Cardiac fibroblast (primary cell): ENCODE measurements at places on chromosomes 5 and 9.

DNA sequence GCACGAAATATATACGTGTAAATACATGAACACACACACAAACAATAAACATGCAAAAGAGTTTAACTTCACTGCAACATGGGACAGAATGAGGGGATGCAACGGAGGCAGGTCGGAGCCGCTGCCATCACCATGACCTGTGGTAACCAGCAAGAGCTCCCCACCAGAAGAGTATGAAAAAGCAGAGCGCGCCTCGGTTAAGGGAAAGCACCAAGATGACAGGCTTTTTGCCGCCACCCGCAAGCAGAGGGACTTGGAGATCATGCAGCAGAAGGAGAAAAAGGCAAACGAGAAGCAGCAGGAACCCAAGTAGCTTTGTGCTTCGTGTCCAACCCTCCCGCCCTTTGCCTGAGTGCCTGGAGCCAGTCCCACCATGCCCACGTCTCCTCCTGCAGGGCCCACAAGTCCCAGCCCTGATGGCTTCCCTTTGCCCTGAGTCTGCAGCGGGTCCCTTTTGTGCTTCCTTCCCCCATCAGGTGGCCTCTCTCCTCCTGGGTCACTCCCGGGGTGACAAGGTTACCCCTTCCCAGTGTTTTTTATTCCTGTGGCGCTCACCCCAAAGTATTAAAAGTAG lies 13.8 kb downstream of the WHRN start:
- DNase-seq, result no peak

DNA sequence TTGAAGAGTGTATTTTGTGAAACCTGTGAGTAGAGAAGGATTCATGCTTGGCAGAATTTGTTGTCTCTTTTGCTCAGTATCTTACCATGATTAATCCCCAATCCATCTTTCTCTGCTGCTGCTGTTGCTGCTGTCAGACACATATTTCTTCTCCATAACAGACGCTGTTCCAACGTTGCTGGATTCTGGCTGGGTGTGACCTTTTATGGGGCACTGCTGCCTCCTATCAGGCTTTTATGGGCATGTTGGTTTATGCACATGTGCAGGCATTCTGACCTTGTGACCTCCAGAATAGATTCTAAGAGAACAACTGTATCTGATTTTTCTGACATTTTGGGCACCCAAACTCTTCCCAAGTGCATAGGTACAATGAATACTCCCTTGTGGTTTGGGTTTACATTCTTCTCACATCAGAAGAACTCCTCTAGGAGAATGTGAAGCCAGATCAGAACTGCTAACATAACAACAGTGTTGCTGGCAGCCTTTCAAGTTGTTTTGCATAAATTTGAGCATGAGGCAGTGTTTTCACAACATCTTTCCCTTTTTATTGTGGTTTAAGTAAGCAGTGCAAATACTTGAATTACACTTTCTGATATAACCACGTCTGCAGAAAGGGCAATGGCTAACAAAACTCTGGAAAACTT lies 9.2 kb upstream of the ISL1 start:
- no peak for DNase-seq

DNA sequence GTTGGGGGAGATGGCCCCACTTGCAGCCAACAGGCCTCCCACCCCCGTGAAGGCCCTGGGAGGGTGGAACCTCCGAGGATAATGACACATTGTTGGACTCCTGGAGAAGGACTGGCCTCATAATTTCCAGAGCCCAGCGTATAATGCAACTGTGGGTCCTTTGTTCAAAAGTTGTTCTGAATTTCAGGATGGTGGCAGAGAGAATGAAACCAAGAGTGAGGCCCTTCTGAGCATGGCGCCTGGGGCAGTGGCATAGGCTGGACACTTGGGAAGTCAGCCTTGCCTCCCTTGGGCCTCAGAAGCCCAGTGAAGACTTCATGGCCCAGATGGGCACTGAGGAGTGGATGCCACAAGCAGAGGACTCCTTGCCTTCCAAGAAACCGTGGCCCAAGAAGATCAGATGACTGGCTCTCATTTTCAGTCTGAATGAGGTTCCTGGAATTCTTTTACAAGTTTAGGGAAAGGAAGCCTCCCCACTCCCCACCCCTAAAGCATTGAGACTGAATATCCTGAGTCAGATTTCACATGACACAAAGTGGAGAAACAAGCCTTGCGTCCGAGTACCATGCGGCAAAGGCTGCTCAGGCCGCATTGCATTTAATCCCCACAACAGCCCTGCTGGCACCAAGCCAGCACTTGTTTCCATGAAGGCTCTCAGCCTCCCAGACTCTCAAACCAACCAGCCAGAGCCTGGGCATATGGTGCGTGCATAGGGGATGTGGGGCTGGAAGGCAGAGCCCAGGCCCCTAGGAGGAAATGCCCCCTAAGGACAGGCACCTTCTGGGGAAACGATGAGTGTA lies 96.7 kb upstream of the SMIM23 start:
- no peak for DNase-seq

DNA sequence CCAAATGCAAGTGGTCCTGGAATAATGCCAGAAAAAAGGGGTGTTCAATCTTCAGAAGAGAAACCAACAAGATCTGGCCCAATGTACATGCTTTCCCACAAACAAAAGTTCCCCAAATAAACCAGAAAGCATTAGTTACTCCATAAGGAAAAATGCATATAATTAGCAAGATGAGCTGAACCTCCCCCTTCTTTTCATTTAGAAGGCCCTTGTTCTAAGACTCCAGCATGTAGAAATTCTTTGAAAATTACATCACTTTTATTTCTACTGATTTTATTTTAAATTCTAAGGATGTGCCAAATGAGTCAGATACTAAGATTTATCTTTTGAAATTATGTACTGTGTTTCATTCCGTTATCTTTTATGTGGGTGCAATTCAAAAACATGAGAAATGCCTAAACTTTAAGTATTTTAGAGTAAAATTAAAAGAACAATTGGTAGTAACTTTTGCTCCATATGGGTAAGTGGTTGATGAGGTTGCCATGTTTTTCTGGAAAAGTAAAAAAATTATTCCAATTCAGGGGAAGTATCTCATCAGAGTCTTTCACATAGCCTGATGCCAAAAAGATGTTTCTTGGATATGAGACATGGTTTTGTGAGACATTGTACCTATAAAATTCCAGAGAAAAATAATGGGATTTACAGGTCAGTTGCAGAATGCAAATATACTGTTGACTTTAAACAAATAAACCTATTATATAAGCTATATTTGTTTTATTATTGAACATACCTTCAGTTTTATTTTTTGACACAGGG lies 106.5 kb upstream of the CCDC112 start:
- peak; percentile 73 for DNase-seq

- no peak for DNase-seq
Measured at GRCh38 chr9:26665666-26666065, 226.9 kb downstream of the CAAP1 start.

DNA sequence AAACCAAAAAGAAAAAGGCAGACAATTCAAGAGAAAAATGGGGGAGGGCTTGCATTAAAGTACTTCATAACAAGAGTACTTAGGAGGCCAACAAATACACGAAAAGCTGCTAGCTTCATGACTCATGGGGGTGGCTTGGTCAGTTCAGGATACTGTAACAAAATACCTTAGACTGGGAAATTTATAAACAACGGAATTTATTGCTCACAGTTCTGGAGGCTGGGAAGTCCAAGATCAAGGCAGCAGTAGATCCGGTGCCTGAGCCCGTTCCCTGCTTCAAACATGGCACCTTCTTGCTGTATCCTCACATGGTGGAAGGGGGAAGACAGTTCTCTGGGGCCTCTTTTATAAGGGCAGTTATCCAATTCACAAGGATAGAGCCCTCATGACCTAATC lies 111.4 kb downstream of the C9orf50 start:
- peak; percentile 73 for DNase-seq

GRCh38 chr9:85089188-85089969 lies 419.9 kb downstream of the NTRK2 start:
- DNase-seq, result no peak

DNA sequence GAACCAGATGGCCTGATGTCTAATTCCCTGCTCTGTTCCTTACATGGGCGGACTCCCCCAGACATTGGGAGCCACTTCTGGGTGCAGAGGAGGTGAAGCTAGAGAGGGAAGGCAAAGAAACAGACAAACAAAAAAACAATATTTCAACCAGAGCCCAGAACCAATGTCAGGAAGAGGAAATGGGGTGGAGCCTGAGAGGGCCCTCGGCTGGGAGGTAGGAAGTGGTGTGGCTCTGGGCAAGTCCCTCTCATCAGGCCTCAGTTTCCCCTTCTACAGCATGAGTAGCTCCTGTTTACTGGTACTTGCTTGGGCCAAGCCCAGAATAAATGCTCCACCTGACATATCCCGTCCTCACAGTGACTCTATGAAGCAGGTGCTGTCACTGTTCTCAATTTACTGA lies 11.1 kb downstream of the SH2D3C start:
- no peak for DNase-seq

GRCh38 chr9:91433180-91433579 lies 9.5 kb upstream of the NFIL3 start:
- peak; percentile 94 for DNase-seq

- no peak for DNase-seq
Measured at GRCh38 chr9:23477908-23478307, 348.1 kb downstream of the ELAVL2 start.

DNA sequence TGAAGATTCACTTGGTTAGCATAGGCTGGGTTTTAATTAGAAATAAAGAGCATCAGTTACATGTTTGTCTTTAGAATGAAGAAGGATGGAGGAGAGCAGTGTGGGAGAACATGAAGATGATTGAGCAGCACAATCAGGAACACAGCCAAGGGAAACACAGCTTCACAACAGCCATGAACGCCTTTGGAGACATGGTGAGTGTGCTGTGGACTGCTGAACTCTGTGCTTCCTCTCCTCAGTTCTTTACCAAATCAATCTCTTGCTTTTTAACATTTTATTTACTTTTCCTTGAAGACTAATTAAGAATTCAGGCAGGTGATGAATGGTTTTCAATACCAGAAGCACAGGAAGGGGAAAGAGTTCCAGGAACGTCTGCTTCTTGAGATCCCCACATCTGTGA lies 38.2 kb upstream of the SPATA31E1 start:
- DNase-seq, result peak; percentile 11

DNA sequence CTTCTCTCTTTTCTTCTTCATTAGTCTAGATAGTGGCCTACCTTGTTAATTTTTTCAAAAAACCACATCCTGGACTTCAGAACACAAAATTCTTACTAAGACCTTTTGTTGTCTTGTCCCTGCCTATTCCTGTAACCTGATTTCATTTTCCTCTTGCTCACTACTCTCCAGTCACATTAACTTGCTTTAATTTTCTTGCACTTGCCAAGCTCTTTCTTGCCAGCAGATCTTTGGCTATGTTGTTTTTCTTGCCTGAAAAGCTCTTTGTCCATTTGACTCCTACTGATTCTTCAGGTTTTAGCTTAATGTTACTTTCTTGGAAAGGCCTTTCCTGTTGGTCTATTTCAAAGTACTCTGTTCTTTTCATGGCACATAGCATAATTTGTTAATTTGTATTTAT lies 356.8 kb downstream of the OSTF1 start:
- no peak for DNase-seq

DNA sequence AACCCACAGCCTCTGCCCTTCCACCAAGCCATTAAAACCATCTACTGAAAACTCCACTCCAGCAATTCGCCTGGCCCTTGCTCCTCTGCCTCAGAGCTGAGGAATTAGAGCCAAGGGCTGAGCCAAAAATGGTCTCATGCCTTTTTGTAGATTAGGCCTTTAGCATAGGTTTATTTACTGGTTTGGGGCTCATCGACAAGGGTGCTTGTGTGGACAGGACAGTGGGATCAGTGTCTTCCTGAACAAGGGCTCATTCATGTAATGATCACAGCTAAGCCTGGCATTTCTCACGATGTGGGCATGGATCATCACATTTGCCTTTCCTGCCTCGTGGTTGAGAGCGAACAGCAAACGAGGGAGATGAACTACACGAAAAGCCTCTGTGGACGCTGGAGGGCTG lies 59.2 kb upstream of the PHF24 start:
- DNase-seq, result no peak

DNA sequence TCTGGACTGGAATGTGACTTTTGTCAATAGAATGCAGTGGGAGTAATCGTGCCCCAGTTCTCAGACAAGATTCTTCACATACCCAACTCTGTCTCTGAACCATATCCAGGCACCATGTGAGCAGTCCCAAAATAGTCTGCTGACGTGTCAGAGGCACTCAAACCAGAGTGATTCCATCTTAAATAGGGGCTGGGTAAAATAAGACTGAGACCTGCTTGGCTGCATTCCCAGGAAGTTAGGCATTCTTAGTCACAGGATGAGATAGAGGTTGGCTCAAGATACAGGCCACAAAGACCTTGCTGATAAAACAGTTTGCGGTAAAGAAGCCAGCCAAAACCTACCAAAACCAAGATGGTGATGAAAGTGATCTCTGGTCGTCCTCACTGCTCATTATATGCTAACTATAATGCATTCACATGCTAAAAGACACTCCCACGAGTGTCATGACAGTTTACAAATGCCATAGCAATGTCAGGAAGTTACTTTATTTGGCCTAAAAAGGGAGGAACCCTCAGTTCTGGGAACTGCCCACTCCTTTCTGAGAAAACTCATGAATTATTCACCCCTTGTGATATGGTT lies 16.9 kb upstream of the PLCXD3 start:
- DNase-seq, result peak; percentile 99

- no peak for DNase-seq
Measured at GRCh38 chr5:16661713-16662112, 44.9 kb upstream of the RETREG1 start.

- DNase-seq, result peak; percentile 5
Measured at GRCh38 chr5:40447438-40447837, 232.3 kb upstream of the PTGER4 start.

DNA sequence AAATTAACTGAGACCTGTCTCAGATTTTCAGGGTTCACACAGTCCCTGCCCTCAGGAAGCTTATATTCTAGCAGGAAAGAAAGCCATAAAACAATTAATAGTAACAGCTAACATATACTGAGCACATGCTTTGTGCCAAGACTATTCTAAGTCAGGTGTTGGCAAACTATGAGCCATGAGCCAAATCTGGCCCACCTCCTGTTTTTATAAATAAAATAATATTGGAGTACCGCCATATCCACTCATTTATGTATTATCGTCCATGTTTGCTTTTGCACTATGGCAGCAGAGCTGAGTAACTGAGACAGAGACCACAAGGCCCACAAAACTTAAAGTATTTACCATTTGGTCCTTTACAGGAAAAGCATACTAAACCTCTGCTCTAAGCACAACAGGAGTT lies 83.3 kb upstream of the TRIO start:
- no peak for DNase-seq

- no peak for DNase-seq
Measured at GRCh38 chr5:125190232-125191087, 444.0 kb upstream of the ZNF608 start.

DNA sequence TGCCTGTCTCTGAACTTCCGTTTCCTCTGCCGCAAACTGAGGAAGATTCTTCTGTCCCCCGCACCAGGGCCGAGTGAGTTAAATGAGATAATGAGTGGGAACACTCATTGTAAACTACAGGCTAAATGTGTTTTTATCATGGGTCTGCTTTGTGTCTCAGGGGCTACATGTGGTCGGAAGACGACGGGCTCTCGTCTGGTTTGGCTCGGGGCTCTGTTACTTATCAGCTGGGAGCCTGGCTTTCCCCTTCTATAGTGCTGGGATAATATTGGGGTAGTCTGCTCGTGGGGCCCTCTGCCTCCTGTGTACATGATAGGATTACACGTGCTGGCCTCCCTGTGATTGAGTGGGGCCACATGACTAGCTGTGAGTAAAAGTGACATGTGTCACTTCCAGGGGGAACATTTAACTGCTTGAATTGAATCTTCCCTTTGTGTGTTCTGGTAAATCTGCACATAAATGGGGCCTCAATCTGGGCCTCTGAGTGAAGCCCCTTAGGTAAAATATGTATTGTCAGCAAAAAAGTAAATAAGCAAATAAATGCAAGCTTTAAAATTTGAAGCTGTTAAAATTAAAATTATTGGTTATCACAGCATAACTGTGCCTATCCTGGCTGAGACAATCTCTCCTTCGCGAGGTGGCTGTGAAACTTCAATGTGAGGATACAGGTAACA lies 86.9 kb upstream of the SH3PXD2B start:
- DNase-seq, result no peak
